Epithelial cell of umbilical artery (primary cell): ENCODE measurements at places on chromosomes 1 and 21. TPM values are rescaled to one million over a fixed set of nuclear protein-coding genes. Genes with fewer than 3 reads are reported as not detected.

The MYOG gene
- total RNA-seq: not detected in 2 replicates

The ST6GALNAC3 gene
- 17.9 and 28.0 TPM in 2 replicates for total RNA-seq

The LCE3B gene
- not detected in 2 replicates for total RNA-seq

The LAPTM5 gene
- total RNA-seq: 4.1 and 9.7 TPM in 2 replicates

The COL11A1 gene
- 0.65 and 2.3 TPM in 2 replicates for total RNA-seq

The IFI6 gene
- 129 and 3,193 TPM in 2 replicates for total RNA-seq
